Uterus (tissue), 4 donors: ENCODE measurements at places on chromosomes 2 and 18. TPM values are rescaled to one million over a fixed set of nuclear protein-coding genes. Genes with fewer than 3 reads are reported as not detected.

RFX8 gene
- 1.1 TPM for total RNA-seq

MYO3B gene
- not detected for total RNA-seq

SERPINB13 gene
- not detected for total RNA-seq

SH3RF3 gene
- total RNA-seq = 10.2 TPM

ADAM23 gene
- 1.2 TPM for total RNA-seq

RAD51AP2 gene
- not detected for total RNA-seq

TNFRSF11A gene
- 0.26 TPM for total RNA-seq

TUBB6 gene
- total RNA-seq = 456 TPM

MYCN gene
- total RNA-seq = not detected
